ENCODE measurements at places on chromosomes 2 and 18.

DNA sequence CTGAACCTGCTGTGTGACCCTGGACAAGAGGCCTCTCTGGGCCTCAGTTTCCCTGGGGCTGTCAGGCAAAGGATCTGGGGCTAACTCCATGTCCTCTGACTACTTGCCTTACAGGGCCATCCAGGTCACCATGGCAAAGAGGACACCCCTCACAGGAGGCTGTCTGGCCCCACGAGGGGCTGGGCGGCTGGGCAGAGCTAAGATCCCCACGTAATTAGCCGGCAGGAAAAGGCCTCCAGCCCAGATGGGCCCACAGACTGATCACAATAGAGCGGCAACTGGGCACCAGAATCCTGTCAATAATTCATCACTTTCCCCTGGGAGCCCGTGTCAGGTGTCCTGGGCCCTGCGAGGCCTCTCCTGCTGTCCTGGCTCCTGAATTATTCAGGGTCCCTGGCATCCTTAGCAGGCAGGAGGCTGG is 44.8 kb upstream of the OTOF start:
- no peaks in the 10 kb centered on the region for H3K36me3 ChIP-seq
- peaks cover 14% of the 10 kb centered on the region for H3K27me3 ChIP-seq
- H3K4me3 ChIP-seq, result no peak overlapping the region
- H3K27ac ChIP-seq, result no peak overlapping the region
- DNase-seq, result no peak

DNA sequence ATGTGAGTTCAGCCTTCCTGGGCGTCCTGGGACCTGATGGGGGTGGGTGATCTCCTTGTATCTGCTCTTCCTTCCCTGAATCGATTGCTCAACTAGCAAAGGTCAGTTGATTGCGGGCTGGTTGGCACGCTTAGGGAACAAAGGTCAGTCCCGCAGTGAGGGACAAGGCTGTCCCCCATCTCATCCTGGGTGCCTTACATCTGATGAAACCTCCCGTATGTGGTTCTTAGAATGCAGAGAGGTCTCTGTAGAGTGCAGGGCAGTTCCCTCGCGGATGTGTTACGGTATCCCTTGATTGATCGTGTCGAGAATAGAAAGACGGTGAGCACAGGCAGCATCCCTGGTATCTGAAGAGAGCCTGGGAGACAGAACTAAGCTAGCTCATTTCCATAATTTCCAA is 56.4 kb upstream of the RBM44 start:
- no peaks in the 10 kb centered on the region for H3K27me3 ChIP-seq
- no peak overlapping the region for H3K4me3 ChIP-seq
- H3K36me3 ChIP-seq, result peaks cover 62% of the 10 kb centered on the region
- no peak for DNase-seq
- peaks cover 45% of the 10 kb centered on the region for H3K4me1 ChIP-seq

DNA sequence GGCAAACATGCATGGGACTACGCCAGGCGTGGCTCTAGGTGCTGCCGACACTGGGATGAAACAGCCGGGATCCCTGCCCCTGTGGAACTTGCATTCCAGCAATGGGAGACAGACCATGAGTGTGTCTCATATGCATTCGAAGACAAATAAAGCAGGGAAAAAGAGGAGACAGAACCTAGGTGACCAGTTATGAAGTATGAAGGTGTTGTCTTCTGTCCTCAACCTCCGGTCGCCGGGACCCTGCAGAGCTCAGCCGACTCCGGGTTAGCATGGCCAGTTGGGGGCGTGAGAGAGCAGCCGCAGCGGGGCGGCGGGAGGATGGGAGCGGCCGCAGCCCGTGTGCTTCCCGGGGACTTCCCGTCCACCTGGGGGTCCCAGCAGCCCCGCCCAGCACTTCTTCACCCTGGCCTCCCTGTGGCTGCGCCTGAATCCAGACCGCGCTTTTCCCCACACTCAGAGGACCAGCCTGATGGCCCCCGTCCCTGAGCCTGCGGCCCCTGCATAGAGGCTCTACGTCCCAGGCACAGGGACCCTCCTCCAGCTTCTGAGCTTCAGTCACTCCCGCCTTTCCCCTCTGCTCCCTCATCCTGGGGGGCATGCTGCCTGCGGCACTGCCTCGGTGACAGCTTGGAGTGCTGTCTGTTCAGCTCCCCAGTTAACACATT is 11.4 kb downstream of the ID2 start:
- H3K4me3 ChIP-seq, result no peak overlapping the region
- H3K4me1 ChIP-seq, result no peaks in the 10 kb centered on the region

GRCh38 chr18:62389761-62390481 is 64.8 kb downstream of the TNFRSF11A start:
- H3K27ac ChIP-seq, result no peak overlapping the region
- no peaks in the 10 kb centered on the region for H3K4me1 ChIP-seq
- H3K4me3 ChIP-seq, result no peak overlapping the region
- H3K27me3 ChIP-seq, result peaks cover 2% of the 10 kb centered on the region
- no peak for DNase-seq
